ENCODE measurements at places on chromosomes 2 and 18. TPM values are rescaled to one million over a fixed set of nuclear protein-coding genes. Genes with fewer than 3 reads are reported as not detected.

GRCh38 chr2:152472481-152472887 is 137.5 kb downstream of the FMNL2 start:
- no peak for DNase-seq

- DNase-seq: no peak
Measured at GRCh38 chr2:128178149-128178649, 87.2 kb downstream of the UGGT1 start.

GRCh38 chr2:37581433-37581832 is 90.0 kb downstream of the CDC42EP3 start:
- DNase-seq: no peak

- no peak for DNase-seq
Measured at GRCh38 chr2:138718405-138718804, 61.8 kb downstream of the NXPH2 start.

GRCh38 chr18:49487711-49488310 is 777 bp upstream of the C18orf32 start:
- DNase-seq: no peak

GRCh38 chr2:34844629-34845028 is 1245.5 kb upstream of the FAM98A start:
- no peak for DNase-seq

DNA sequence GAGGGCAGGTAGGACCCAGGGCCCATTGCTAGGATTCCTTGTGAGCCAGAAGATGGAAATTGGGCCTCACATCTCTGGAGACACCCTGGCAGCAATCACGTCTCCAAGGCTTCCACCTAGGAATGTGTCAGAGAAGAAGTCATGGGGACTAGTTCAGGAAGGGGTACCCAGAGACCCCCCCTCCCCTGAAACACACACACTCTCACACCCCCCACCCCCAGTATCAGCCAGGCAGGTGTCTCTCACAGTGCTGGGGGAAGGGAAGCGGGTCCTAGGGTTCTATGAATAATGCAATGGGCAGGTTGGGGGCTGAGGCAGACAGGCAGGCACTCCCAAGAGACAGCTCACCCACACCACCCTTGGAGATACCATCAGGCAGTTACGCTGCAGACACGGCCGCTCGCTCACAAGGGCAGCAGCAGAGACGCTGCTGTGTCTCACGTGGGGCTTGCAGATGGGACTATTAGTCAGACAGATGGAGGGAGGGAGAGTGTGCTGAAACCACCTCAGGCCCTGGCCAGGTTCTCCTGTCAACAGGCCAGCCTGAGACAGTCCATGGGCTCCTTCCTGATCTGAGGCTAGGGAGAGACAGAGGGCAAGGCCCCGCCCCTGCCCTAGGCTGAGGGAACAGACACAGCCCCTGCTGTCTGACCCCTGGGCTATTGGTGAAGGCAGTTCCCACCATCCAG is 134.6 kb downstream of the CYP26B1 start:
- no peak for DNase-seq

DNA sequence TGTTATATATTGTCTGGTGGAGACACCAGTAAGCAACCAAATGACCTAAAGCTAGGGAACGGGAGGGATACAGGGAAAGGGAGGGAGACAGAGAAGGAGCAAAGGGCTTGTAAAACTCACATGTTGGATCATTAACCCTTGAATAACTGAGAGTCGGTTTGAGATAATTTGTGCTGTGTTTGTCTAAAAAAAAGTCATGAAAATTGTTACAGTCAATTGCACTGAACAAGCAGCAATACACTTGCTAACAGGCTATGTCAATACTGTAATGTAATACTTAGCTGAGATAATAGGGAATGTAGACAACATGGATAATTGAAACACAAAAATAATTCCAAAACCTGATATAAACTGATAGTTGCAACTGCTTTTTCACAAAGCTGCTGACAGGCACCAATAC is 71.3 kb upstream of the ZNF521 start:
- no peak for DNase-seq

GRCh38 chr18:48815581-48816324 is 135.0 kb downstream of the SMAD7 start:
- peak; percentile 27 for DNase-seq

DNA sequence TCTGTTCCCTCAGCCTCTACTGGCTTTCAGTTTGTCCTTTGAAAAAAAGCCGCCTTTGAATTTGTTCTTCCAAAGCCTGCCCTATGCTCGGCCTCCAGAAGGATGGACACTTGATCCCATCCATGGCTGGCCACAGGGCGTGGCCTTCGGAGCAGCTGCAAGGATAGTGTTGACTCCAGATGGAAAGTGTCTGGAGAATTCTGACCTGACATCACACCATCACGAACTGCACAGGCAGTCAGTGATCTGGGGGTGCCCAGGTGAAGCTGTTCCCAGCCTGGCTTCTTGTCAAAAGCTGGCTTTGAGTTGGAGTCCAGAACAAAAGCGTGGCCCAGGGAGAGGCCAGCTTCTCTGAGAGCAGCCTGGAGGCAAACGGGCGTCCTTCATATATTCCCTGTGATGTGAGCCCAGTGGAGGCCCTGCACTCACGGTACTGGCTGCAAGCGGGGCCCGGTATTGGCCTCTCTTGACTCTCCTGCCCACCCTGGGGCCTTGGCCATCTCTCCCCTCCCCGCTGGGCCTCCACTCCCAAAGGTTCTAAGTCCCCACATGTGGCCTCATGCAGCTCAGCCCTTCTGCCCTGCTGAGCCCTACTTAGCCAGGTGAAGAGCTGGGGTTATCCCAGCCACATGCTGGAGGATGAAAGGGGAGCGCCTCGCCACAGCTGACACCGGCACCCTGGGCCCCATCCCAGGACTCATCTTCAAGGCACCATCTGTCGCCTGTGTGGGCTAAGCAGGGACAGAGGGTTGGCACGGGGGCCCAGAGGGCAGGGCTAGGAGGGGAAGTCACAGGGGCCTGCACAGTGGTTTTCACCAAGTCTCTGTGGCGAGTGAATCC is 20.4 kb upstream of the ATOH8 start:
- no peak for DNase-seq

GRCh38 chr18:8980496-8980895 is 122.0 kb upstream of the NDUFV2 start:
- no peak for DNase-seq

DNA sequence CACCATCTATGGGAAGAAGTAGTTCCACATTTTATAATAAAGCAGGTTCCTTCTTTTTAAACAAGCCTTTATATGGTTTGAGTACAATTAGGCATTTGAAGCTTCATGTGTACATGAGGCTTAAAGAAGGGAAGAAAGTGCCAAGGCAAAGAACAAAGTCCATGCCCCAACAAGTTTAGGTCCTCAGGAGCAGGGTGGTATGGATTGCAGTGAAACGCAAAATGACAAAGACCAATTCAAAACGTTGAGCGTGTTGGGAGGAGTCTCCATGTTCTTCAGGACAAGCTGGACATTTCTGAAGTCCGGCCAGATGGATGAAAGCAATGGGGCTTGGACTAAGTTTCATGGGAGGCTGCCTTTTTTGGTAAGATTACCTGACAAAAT is 78.8 kb upstream of the FZD5 start:
- no peak for DNase-seq

- no peak for DNase-seq
Measured at GRCh38 chr2:136408795-136409194, 290.8 kb upstream of the CXCR4 start.

DNA sequence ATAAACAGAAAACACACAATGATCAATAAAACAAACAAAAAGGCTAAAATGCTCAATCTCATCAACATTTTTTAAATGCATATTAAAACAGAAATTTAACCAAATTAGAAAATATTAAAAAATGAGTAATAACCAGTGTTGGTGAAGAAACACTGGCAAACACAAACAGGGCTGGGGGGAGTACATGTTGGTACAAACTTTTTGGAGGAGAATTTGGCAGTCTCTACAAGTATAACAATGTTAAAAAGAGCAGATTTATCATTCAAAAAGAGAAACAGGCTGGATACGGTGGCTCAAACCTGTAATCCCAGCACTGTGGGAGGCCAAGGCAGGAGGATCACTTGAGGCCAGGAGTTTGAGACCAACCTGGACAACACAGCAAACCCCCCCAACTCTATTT is 13.9 kb downstream of the MOB1A start:
- DNase-seq: no peak

DNA sequence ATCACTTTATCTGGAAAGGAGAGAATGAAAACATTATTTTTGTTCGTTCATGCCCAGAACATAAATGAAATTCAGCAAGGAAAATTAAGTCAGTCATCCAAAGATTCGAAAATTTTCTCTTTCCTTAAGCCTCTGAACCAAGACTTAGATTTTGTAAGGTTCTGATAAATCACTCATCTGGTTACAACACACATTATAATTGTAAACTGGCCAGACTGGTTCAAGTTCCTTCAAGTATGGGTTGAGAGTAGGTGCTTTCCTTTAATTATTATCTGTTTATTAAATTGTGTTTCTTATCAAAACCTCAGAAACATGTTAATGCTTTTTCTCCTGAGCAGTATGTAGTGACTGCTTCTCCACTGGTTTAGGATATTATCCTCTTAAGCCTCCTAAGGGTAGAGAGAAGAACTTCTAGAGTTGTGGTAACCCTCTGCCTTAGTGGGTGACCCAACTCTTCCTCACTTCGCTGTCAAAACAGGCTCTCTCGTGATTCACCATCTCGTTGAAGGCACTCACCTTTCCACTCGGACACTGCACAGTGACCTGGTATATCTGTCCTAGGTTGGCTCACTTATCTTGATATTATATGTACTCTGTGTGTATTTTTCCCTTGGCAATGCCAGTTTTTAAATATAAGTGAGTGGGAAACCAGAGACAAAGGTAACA is 325.9 kb downstream of the PAX3 start:
- no peak for DNase-seq

DNA sequence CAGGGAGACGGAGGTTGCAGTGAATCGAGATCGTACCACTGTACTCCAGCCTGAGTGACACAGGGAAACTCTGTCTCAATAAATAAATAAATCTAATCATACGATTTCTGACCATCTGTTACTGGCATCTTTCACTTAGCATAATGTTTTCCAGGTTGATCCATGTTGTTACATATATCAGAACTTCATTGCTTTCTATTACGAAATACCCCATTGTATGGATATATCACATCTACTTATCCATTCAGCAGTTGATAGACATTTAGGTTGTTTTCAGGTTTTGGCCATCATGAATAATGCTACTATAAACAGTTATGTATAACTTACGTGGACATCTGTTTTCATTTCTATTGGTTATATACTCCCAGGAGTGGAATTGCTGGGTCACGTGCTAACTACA is 303.9 kb downstream of the PAX3 start:
- DNase-seq: no peak

DNA sequence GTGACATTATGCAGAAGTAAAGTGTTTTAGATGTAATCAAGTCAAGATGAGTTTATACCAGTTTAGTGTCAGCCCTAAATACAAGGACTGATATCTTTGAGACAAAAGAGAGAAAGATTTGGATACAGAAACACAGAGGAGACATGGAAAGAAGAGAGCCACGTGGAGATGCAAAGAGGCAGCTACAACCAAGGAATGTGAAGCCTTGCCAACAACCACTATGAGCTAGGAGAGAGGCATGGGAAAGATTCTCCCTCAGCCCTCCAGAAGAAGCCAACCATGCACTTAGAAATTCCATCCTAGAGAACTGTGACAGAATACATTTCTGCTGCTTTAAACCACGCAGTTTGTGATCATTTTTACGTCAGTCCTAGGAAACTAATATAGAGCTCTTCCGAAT is 217.2 kb downstream of the DOK6 start:
- DNase-seq: no peak

DNA sequence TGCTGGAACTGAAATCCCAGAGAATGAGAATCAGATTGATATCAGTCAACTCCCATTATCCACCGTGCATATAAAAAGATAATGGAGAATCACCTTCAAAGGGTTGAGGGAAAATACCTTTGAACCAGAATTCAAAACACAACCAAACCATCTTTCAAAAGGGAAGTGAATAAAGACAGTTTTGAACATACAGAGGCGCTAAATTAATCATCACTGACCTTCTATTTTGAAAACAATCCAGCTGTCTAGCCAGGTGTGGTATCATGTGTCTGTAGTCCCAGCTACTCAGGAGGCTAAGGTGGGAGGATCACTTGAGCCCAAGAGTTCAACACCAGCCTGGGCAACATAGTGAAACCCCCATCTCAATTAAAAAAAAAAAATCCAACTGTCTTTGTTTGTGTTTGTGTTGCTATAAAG is 63.6 kb downstream of the TRABD2A start:
- no peak for DNase-seq

- DNase-seq: no peak
Measured at GRCh38 chr2:110662560-110662959, 15.3 kb downstream of the BUB1 start.

DNA sequence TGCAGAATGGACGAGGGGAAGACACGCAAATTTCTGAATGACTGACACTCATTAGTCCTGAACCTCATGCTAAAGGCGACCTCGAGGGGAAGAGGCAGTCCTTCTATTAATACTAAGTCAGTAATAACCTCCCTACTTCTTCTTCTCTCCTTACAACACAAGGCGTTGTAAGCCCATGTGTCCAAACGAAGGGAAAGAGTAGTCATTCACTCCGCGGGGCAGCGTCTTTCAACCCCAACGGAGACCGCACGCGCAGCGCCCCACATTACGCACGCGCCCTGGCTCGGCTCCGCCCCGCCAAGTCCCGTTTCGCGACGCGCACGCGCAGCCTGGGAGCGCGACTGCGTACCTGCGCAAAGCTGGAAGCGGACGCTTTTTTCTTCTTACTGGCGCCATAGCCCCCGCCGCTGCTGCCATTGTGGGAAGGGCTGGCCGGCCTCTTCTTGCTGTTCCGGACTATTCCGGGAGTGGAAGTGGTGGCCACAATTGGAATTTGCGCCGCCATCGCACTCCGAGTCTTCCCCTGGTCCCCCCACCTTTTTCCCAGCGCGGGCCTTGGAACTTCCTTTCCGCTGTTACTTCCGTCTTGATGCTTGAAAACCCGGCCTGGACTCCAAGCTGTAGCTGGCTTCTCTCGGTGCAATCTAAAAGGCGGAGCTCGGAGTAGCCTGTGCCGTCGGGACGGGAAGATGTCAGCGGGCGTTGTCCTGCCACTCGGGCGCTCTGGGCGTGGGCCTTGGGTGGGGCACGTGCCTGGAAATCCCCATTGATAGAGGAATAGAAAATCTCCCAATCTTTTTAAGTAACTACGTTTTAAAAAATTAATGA is at the start of gene INO80C:
TSS of gene INO80C (minus strand) at position 591 of the 828 bp plus-strand sequence. CDS start at position 505, 86 bp downstream.
- DNase-seq: peak; percentile 96

DNA sequence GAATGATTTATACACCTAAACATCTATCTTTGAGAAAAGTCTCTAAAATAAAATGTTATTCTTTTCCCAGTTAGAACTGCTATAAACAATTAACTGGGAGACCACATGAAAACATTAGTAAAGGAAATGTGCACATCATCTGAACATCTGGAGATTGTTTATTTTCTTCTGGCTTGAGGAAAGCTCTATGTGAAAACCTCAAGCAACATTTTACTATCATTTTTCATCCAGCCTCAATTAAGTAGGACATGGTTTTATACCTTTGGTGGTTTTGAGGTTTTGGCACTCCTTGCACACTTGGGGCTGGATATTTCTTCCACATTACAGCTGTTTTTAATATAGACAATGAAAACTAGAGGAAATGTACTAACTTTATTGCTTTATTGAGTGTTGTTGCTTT is 609.5 kb upstream of the SLC8A1 start:
- DNase-seq: no peak

SPHKAP gene
- not detected for total RNA-seq

OSBPL6 gene
- total RNA-seq: 3.8 TPM

STPG4 gene
- not detected for total RNA-seq

SKOR2 gene
- total RNA-seq: not detected

SCYGR4 gene
- not detected for total RNA-seq

All from Daoy (cell line).